ENCODE measurements at places on chromosomes 1 and 21. TPM values are rescaled to one million over a fixed set of nuclear protein-coding genes. Genes with fewer than 3 reads are reported as not detected.

DNA sequence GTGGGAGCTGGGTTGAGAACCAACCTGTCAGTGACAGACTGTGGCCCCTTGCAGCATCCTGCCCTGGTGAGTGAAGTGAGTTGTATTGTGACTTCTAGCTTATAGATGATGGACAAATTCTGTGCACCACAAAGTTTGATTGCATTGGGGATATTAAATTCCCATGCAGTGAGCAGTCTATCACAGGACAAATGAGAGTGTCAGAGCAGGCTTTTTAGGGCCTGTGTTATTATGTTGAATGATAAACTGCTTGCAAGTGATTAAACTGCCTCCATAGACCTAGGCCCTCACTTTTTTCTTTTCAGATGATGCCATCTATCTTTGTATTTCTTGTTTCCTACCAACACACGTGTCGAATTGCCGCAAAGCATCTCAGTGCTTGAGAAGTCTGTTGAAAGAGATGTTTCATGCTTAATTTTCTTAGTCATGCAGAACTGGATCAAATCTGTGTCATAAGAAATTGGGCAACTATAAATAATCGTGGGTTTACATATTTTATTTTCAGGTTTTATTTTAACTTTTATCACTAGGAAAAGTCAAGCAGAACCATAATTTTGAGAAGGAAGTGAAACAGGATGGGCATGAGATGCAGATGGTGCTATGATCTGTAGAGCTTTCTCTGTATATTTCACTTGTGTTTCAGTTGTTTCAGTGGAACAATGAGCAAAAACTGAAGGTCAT, 199.2 kb downstream of the S1PR1 start:
- DNase-seq, result no peak

DNA sequence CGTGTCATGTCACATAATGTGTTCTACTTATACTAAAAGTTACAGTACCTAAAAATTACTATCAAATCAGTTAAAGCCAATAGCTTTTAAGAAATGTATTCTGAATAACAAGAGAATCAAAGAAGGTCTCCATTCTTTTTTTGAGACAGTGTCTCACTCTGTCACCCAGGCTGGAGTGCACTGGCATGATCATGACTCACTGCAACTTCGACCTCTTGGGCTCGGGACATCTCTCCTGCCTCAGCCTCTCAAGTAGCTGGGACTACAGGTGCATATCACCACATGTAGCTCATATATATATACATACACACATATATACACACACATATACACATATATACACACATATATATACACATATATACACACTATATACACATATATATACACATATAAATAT, 20.1 kb downstream of the COP1 start:
- DNase-seq, result no peak

ZNF683 gene
- not detected for total RNA-seq

GRCh38 chr1:47491341-47491753, 53.5 kb downstream of the FOXD2 start:
- no peak for DNase-seq

TTLL7 gene
- total RNA-seq, result 4.8 TPM

GRCh38 chr21:30900881-30901280, 19.5 kb upstream of the KRTAP11-1 start:
- DNase-seq, result no peak

TNFRSF1B gene
- 2.0 TPM for total RNA-seq

WNT2B gene
- 1.5 TPM for total RNA-seq

C8B gene
- not detected for total RNA-seq

CA6 gene
- total RNA-seq, result not detected
